Purkinje cell (primary cell): ENCODE measurements at places on chromosomes 1 and 21. TPM values are rescaled to one million over a fixed set of nuclear protein-coding genes. Genes with fewer than 3 reads are reported as not detected.

The PPP1R8 gene
- polyA plus RNA-seq = 33.9 and 40.5 TPM in 2 replicates

The METTL25B gene
- 3.2 and 7.9 TPM in 2 replicates for polyA plus RNA-seq

The LRRC8B gene
- 7.5 and 12.6 TPM in 2 replicates for polyA plus RNA-seq

The CLIC6 gene
- not detected in 2 replicates for polyA plus RNA-seq

The HLX gene
- 0.17 TPM in 1 of 2 replicates, not detected in the other for polyA plus RNA-seq

The PTCH2 gene
- 0.46 and 0.76 TPM in 2 replicates for polyA plus RNA-seq

The ITLN2 gene
- not detected in 2 replicates for polyA plus RNA-seq
